ENCODE measurements at places on chromosomes 4 and X.

GRCh38 chr4:55386840-55387239, 8.9 kb upstream of the TMEM165 start:
- H3K4me1 ChIP-seq, result no peaks in the 10 kb centered on the region
- DNase-seq, result no peak
- no peaks in the 10 kb centered on the region for H3K36me3 ChIP-seq
- no peaks in the 10 kb centered on the region for H3K27me3 ChIP-seq
- H3K4me3 ChIP-seq, result no peak overlapping the region

GRCh38 chr4:15188605-15189539, 186.6 kb downstream of the CPEB2 start:
- DNase-seq, result no peak
- H3K27me3 ChIP-seq, result no peaks in the 10 kb centered on the region
- no peaks in the 10 kb centered on the region for H3K36me3 ChIP-seq
- no peak overlapping the region for H3K27ac ChIP-seq
- H3K4me3 ChIP-seq, result no peak overlapping the region

DNA sequence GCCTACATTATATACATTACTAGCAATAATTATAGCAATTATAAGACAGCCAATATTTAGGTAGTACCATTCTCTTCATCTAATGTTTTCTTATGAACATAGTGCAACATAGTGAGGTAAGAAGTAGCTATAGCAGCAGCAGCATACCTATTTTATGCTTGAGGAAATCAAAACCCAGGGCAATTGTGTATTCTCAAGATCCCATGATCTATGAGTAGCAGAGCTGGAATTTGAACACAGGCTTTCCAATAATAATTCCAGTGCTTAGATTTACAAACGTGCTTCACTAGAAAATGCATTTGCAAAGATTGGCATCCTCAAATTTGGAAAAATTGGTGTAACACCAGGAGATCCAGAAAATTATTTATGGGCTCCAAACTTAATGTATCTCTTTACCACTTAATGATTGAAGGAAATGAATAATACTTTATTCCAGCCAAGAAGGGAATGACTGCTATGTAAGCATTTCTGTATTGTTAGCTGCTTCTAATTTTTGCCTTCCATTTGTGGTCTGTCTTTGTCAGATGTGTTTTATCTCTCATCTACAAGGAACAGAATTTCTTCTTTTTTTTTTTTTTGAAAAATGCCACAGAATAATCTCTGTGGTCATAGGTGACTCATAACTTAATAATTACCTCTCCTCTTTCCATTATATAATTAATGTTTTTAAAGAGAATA, 451.1 kb downstream of the ARAP2 start:
- no peak overlapping the region for H3K27ac ChIP-seq
- H3K27me3 ChIP-seq, result no peaks in the 10 kb centered on the region
- DNase-seq, result no peak

DNA sequence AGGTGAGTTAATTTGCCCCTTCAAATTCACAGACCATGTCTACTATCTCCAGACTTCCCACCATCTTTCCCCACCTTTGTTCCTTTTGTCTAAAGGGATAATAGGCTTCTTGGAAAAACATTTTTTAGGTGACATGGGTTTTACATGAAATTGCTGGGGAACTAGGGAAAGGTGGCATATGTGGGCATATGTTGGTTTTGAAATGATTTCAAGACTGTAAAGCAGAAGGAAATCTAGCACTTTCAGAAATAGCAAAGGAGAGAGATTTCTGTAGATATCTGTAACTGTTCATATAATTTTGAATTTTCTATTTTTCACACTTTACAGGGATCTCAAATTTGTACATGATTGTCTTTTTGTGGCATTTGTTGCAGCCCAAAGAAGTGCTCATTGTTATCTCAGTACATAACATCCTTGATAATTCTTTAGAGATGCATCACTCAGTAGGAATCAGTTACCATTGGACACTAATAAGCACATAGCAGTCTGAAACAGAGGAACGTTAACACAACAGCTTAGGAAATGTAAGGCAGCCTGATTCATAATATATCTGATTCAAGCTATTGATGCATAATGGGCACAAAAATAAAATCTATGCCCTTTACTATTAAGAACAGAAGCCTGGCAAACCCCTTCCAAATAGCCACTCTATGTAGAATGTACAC, 659.7 kb downstream of the CENPC start:
- H3K36me3 ChIP-seq, result no peaks in the 10 kb centered on the region
- no peak for DNase-seq
- H3K4me1 ChIP-seq, result no peaks in the 10 kb centered on the region

- H3K36me3 ChIP-seq, result no peaks in the 10 kb centered on the region
- no peak overlapping the region for H3K4me3 ChIP-seq
- H3K27me3 ChIP-seq, result no peaks in the 10 kb centered on the region
- H3K4me1 ChIP-seq, result peaks cover 4% of the 10 kb centered on the region
- no peak for DNase-seq
These were observed 92.1 kb downstream of the SH3KBP1 start for GRCh38 chrX:19795307-19795706.

- DNase-seq, result peak; percentile 35
- no peaks in the 10 kb centered on the region for H3K27me3 ChIP-seq
- no peaks in the 10 kb centered on the region for H3K36me3 ChIP-seq
- no peak within 1 kb of the TSS for H3K4me3 ChIP-seq
- H3K27ac ChIP-seq, result no peak within 1 kb of the TSS
These were observed at the start of gene NRK for GRCh38 chrX:105822138-105823091. Gene NRK, plus strand, starts transcription at chrX:105822539. Its CDS starts 307 bp downstream, at chrX:105822846.

DNA sequence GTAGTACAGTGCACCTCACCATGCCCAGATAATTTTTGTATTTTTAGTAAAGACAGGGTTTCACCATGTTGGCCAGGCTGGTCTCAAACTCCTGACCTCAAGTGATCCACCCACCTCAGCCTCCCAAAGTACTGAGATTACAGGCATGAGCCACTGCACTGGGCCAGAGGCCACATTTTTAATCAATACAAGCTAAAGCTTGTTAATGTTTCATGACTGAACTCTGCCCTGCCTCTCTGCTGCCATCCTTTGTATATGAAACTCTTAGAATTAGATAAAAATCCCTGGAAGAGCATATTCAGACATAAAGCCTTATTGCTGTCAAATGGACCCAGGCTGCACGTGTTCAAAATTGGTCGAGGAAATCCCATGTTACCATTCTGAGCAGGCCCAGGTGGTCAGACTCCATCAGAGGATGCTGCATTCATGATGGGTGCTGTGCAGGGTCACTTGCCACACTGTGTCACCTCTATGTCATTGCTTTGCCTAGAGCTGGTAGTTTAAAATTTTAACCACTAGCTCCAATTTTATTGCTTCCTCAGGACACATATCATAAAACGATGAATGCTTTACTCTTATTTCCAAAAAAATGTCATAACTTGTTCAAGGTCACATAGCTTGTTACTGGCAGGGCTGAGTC, 45.2 kb downstream of the LNX1 start:
- H3K36me3 ChIP-seq, result no peaks in the 10 kb centered on the region
- H3K4me1 ChIP-seq, result peaks cover 19% of the 10 kb centered on the region
- H3K27me3 ChIP-seq, result no peaks in the 10 kb centered on the region
- H3K4me3 ChIP-seq, result no peak overlapping the region

GRCh38 chr4:42750856-42751255, 94.0 kb upstream of the ATP8A1 start:
- H3K36me3 ChIP-seq, result no peaks in the 10 kb centered on the region
- H3K4me3 ChIP-seq, result no peak overlapping the region
- DNase-seq, result no peak
- no peaks in the 10 kb centered on the region for H3K27me3 ChIP-seq
- no peak overlapping the region for H3K27ac ChIP-seq

DNA sequence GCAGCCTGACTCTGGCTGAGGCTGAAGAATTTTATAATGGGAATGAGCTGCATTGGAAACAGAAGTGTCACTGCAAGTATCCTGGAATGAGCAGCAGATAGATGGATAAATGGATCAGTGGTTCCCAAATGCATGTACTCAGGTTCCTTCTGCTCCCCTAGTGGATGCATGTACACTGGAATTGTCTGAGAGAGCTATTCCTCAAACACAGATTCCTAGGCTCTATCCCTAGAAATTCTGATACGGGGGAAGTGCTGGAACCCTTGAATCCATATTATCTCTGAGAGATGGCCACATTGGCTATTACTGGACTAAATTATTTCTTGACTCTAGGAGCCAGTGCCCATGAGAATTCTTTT, 64.8 kb downstream of the TMEM131L start:
- H3K27ac ChIP-seq, result no peak overlapping the region
- no peaks in the 10 kb centered on the region for H3K36me3 ChIP-seq
- DNase-seq, result no peak

DNA sequence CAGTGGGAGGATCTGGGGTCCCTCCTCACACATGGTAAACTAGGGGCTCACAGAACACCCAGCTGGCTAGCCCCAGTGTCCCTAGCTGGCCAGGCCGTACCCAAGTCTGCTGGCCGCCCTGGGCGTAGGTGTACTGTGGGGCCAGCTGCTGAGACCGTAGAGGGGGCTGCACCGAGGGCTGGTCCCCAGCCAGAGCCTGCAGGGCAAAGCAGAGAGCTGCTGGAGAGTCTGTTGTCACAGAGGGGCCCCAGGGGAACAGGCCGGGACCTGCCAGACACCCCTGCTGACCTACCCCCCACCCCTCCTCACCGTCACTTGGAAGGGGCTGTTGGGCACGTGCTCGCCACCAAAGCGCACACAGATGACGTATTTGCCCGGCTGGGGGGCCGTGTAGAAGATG, 19.9 kb downstream of the FLNA start:
- H3K4me1 ChIP-seq, result no peaks in the 10 kb centered on the region
- H3K4me3 ChIP-seq, result no peak overlapping the region
- DNase-seq, result no peak
- no peaks in the 10 kb centered on the region for H3K27me3 ChIP-seq
- H3K27ac ChIP-seq, result no peak overlapping the region
- peaks cover 79% of the 10 kb centered on the region for H3K36me3 ChIP-seq

DNA sequence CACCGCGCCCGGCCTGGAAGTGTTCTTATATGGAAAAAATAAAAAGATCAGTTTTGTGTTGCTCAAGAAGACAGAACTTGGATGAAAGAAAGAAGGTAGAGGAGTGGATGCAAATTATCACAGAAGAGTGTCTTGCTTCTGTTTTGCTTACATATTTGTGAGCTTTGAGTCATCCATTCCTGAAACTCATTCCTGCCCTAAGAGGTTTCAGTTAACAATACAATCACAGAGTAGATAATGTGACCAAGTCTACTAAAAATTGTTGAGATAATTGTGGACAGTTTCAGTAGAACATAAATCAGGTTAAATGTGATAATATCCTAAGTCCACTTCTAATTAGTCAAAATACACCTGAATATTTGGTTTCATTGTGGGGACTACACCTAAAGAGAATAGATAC, 26.4 kb upstream of the LRCH2 start:
- no peak overlapping the region for H3K4me3 ChIP-seq
- peak; percentile 15 for DNase-seq
- no peak overlapping the region for H3K27ac ChIP-seq

GRCh38 chrX:142089193-142089592, 115.9 kb downstream of the MAGEC2 start:
- H3K4me3 ChIP-seq, result no peak overlapping the region
- peak; percentile 48 for DNase-seq
- H3K27ac ChIP-seq, result no peak overlapping the region
- no peaks in the 10 kb centered on the region for H3K36me3 ChIP-seq
- H3K27me3 ChIP-seq, result no peaks in the 10 kb centered on the region

- no peaks in the 10 kb centered on the region for H3K4me1 ChIP-seq
- no peaks in the 10 kb centered on the region for H3K27me3 ChIP-seq
- H3K36me3 ChIP-seq, result no peaks in the 10 kb centered on the region
- no peak overlapping the region for H3K27ac ChIP-seq
These were observed 509.0 kb downstream of the KLHL13 start for GRCh38 chrX:117607561-117607960.

DNA sequence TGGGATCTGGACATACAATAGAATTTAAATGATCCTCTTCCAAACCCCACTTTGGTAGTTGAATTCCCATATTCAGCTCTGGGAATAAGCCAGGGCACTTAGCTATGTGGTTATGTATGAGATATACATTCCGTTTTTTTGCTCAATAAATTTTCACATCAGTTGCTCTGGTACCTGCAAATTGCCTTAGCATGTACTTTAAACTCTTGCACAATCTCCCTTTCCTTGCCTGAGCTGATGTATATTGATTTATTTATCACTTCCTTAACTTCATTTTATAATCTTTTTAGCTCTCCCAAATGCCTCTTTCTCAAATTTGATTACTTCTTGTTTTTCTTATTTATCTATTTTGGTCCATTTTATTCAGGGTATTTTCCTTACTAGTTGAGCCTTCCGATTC, 90.1 kb upstream of the AGA start:
- no peaks in the 10 kb centered on the region for H3K4me1 ChIP-seq
- no peaks in the 10 kb centered on the region for H3K27me3 ChIP-seq
- DNase-seq, result no peak
- H3K4me3 ChIP-seq, result no peak overlapping the region
- no peaks in the 10 kb centered on the region for H3K36me3 ChIP-seq

- H3K36me3 ChIP-seq, result no peaks in the 10 kb centered on the region
- no peaks in the 10 kb centered on the region for H3K27me3 ChIP-seq
- peak overlapping the region; percentile 78 for H3K4me3 ChIP-seq
- no peaks in the 10 kb centered on the region for H3K4me1 ChIP-seq
These were observed 724 bp downstream of the THOC2 start for GRCh38 chrX:123731987-123732669.

- H3K4me1 ChIP-seq, result no peaks in the 10 kb centered on the region
- no peak for DNase-seq
- no peaks in the 10 kb centered on the region for H3K36me3 ChIP-seq
- H3K27me3 ChIP-seq, result no peaks in the 10 kb centered on the region
These were observed 67.9 kb upstream of the ARX start for GRCh38 chrX:25083661-25084060.

- no peaks in the 10 kb centered on the region for H3K36me3 ChIP-seq
- no peak overlapping the region for H3K4me3 ChIP-seq
- peaks cover 4% of the 10 kb centered on the region for H3K4me1 ChIP-seq
- DNase-seq, result no peak
- H3K27ac ChIP-seq, result no peak overlapping the region
These were observed 4.0 kb downstream of the SLC2A9 start for GRCh38 chr4:10017037-10017893.

GRCh38 chrX:96704629-96705028, 20.0 kb downstream of the DIAPH2 start:
- peak; percentile 13 for DNase-seq
- no peaks in the 10 kb centered on the region for H3K36me3 ChIP-seq
- H3K27ac ChIP-seq, result peak overlapping the region; percentile 43
- no peaks in the 10 kb centered on the region for H3K4me1 ChIP-seq
- no peaks in the 10 kb centered on the region for H3K27me3 ChIP-seq
- H3K4me3 ChIP-seq, result no peak overlapping the region

Data from fibroblast of lung (primary cell).